ENCODE measurements at places on chromosomes 12 and 14.

- peak; percentile 67 for DNase-seq
These were observed 644 bp downstream of the NAB2 start for GRCh38 chr12:57089271-57090245.

DNA sequence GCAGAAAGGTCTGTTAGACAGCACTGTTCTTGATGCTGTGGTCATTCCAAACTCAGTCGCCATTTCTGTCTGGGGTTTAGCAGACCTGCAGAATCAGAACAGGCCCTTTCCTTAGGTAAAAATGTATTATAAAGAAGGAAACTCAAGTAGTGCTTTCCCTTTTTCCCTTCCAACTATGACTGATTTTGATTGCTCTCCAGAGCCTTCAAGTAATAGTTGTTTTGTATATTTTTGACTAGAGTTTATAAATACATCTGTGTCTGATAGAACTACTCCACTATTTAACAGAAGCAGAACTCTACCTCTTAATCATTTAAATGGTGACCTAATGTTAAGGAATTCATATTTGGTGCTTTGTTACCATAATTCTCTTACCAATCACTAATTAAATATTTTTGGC, 74.0 kb downstream of the WNK1 start:
- DNase-seq = no peak

DNA sequence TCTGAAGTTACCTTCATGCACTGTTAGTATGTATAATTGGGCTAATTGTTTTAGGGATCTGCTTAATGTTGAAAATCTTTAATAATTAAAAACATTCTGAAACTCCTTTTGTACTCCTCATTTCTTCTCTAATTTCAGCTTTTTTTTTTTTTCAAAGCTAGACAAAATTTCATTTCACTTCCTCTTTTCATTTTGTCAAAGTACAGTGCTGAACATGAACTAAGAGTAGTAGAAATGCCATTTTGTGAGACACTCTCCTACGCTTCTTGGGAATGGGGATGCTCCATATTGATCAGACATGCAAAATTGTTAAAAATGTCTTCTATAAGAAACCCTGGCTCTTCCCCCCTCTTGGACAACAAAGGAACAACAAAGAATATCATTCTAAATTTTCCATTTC, 1.7 kb downstream of the ABCD2 start:
- no peak for DNase-seq

DNA sequence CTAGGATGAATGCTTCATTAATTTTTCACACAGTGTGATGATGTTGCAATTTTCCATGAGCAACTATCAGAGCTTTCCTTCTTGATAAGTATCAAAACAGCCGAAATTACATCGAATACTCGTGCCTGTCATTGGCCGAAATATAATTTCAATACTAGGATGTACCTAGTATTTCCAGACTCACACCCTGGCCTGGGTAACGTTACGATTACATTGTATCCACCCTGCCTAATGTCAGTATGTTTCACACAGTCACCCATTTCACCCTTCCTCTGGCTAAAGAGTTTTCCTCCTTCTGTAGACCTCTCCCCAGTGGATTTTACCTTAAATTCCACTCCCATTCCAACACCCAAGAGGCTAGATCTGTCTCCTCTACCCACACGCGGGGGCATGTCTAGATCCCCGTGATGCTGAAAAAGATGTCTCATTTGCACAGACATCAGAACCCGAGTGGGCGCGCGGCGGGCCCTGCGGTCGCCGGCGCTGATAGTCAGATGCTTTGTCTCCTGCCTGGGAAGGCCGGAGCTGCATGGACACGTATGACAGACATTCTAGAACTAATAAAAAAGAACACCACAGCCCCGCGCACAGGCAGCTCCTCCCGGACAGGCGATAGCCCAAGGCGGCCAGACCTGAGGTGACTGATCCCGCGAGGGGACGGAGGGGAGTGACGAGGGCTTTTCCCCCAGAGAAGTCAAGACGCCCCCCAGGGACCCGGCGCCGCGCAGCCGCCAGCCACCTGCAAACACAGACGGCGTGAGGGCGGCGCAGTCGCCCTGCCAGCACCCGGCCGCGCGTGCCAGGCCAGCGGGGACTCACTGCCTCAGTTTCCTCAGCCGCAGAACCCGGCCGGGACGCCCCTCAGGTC, 723 bp downstream of the KIF21A start:
- peak; percentile 21 for DNase-seq

DNA sequence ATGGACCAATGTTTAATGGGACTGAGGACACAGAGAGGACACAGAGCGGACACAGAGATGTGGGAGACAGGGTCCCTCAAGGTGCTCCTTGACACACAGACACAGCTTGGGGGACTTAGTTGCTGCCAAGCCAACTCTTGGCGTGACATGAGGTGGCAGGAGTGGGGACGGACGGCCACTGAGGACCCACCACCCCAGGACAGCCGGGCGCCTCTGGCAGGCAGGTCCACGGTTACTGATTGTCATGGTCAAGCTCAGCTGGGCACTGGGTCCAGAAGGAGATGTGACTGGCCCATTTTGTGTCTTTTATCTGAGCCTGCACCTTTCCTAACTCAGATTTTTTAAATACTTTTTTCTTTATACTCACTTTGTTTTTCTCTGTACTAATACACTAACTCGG, 15.7 kb upstream of the PWP1 start:
- no peak for DNase-seq

DNA sequence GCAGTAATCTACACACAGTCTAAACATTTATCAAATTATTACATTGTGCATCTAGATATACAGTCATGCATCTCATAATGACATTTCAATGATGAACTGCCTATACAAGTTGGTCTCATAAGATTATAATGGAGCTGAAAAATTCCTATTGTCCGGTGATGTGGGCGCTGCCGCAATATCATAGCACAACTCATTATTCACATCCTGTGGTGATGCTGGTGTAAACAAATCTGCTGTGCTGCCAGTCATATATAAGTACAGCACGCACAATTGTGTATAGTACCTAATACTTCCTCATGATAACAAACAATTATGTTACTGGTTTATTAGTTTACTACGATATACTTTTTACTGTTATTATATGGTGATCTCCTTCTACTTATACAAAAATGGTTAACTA, 768.8 kb upstream of the NOVA1 start:
- no peak for DNase-seq

GRCh38 chr12:53320352-53321195, 836 bp downstream of the AAAS start:
- DNase-seq = no peak

DNA sequence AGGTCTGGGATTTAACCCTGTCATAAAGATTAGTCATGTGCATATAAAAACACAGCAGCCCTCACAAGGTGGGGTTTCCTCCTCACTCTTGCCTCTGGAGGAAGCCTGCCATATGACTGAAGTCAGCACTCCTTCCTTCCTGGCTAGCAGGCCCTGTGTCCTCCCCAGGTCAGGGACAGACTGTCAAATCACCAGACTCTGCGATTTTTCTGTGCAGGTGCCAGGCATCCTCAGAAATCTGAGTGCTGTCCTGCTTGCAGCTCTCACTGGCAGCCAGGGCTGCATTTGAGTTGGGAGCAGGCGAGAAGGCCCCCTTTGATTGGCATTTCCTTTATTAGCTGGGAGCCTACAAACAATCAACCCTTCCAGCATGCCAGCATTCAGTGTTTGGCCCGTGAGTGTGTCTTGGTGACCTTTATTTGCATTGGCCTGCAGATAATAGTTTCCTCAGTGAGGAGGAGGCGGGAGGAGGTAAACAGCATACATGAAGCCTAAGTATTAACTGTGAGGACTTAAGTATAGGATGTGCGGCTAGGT, 183.8 kb upstream of the ARHGAP5 start:
- peak; percentile 46 for DNase-seq

GRCh38 chr14:88322504-88323085, 474 bp downstream of the KCNK10 start:
- no peak for DNase-seq

DNA sequence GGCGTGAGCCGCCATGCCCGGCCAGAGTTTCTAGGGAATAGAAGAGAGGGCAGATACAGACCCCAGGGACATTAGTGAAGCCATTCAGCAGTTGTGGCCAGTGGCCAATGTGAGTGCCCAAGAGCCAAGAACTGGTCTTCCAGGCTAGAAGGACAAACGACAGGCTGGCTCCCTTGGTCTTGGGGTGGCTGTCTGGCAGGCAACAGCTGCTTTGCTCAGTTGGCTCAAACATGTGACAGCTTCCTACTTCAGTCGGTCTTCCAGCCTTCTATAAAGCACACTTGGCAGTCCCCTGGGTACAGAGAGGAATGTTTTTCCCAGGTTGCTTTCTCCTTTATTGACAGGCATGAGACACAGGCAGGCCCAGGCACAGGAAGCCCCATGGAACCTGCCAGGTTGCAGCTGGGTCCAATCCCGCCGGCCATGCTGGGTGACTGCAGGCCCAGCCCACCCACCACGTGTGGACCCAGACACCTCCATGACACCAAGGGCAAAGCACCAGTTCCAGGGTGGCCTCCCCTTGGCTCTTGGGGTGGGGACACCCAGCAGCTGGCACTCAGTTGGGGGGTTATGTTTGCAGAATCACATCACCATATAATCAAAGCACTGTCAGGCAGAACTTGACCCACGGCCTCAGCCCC, 15.4 kb downstream of the CHGA start:
- no peak for DNase-seq

GRCh38 chr12:27025116-27025515, 2.8 kb downstream of the MED21 start:
- peak; percentile 27 for DNase-seq

DNA sequence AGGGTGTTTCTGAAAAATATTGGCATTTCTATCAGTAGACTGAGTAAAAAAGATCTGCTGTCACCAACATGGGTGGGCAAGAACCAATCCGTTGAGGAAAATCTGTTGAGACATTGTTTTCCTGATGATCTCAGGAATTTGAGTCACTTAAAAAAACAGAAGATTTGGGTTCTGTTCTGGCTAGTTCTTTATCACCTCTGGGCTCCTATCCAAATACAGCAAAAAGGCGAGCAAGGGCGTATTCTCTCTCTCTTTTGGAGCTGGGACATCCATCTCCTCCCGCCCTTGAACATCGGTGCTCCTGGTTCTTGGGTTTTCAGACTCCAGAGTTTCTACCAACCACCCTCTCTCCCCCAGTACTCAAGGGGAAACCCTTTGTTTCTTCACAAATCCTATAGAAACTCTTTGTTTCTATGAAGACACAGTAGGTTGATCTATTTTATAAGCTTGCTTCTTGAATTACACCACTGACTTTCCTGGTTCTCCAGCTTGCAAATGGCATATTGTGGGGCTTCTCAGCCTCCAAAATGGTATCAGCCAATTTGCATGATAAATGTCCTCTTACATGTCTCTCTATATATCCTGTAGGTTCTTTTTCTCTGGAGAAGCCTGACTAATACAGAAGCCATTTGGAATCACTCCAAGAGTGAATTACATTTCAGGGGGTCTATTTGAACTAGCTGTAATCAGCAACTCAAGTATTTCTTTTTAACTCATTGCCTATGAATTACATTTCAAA, 263.9 kb upstream of the TMTC1 start:
- peak; percentile 85 for DNase-seq

GRCh38 chr14:75835156-75835725, 146.6 kb downstream of the TGFB3 start:
- peak; percentile 50 for DNase-seq

- DNase-seq = no peak
These were observed 174.9 kb upstream of the RPH3A start for GRCh38 chr12:112616469-112617152.

- DNase-seq = peak; percentile 47
These were observed 211.8 kb upstream of the AVPR1A start for GRCh38 chr12:63362791-63363190.

- no peak for DNase-seq
These were observed 3.5 kb downstream of the RDH12 start for GRCh38 chr14:67705211-67705610.

- peak; percentile 42 for DNase-seq
These were observed 39.9 kb upstream of the MDGA2 start for GRCh38 chr14:47715330-47715729.

DNA sequence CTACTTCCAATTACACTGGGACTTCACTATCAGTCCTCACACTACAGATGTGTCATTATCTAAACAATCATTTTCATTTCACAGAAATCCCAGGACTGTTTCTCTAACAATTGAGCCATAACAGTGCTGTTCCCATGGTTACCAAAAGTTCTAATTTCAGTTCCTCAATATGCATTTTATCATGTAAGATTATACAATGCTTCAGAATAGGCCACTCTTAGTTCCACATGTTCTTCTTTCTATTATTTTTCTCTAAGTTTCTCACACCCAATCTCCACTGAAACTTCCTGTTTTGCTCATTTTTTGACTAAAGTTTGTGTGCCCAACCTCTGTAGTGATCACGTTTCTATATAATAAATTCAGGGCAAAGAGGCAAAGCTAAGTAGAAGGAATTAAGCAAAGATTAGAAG, 185.8 kb downstream of the DUSP6 start:
- DNase-seq = peak; percentile 77

DNA sequence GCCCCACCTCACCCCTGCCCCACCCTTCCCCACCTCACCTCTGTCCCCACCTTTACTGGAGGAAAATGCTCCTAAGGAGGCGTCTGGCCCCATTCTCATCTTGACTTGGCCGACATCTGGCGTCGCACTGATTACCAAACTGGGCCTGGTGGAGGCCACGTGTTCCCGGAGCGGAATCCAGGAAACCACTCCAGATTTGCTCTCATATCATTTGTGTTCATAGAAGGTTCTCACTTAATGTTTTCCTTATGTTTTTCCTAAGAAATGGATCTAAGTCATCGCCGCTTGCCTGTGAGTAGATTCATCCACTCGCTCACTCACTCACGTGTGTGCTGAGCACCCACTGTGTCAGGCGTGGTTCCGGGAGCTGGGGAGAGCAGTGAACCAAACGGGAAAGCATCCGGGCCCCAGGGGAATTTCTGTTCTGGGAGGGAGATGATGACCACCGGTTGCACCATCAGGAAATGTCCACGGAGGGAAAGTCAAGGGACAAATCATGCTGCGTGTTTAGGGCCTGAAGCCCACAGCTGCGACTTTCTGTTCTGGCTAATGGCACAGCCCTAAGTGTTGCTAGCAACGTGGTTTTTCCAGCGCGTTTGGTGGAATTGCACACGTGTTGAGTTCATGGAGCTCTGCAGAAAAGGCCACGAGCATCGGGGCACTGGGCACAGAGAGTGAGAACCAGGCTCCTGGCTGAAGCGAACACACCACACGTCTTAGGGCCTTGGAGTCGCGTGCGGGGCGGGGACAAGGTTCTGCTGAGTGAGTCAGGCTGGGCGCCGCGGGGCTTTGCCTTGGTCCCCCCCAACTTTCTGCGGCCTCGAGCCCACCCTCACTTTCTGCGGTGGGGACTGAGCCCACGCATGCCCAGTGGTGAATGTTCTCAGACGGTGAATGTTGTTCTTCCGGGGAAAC, 57.7 kb downstream of the ADGRD1 start:
- DNase-seq = peak; percentile 3

Data from fibroblast of skin of right biceps (primary cell).